ENCODE measurements at places on chromosomes 11 and 22.

DNA sequence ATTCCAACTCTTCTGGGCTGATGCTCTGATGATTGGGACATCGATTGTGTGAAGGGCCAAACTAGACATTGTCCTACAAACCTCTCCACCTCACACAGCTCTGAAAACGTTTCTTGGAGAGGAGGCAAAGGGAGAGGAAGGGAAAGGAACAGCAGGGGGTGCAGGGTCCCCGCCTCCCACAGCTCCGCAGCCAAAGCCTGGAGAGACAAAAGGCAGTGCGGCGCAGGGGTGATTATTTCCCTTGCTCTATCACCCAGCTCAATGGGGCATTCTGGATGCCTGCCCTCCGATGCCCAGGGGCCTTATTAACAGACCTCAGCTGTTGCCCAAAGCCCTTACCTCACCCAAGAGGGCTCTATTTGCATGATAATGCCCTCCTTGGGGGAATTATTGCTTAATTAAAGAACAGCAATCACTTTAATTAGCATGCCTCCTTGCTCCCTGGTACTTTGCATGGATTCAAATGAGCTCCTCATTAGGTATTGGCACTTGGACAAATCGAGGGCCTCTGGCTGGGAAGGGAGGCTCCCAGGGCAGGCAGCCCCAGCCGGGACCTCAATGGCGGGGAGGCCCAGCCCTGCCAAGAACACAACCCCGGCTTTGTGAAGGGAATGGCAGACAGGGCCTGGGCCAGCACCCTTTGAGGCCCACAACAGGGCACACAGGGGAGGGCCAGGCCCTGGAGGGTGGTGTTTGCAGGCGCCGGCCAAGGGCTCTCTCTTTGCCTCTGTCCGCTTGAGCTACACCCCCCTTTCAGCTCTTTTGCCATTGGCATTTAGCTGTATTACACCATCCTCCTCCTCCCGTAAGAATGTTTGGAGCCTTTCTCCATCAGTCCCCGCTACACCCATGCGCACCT lies 19.8 kb upstream of the CDON start:
- peak; percentile 54 for DNase-seq

- DNase-seq, result no peak
Measured at GRCh38 chr22:28395920-28396753, 283.5 kb downstream of the TTC28 start.

DNA sequence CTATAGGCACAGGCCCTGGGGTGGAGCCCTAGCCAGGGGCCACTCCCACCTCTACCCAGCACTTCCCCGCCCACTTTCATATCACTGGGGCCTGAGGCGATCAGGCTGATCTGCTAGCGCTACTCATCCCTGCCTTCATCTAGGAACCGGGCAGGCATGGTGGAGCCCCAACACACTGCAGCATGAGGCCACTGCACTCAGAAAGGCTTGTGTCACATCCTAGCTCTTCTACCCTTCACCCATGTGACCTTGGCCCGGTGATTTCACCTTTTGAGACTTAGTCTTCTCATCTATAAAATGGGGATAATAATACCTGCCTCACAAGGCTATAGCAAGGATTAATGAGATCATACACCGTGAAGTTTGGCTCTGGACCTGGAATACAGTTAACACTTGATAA lies 18.1 kb upstream of the GDPD5 start:
- DNase-seq, result no peak

- no peak for DNase-seq
Measured at GRCh38 chr11:110805756-110806155, 93.5 kb upstream of the ARHGAP20 start.

GRCh38 chr22:48710410-48710809 lies 1117.3 kb downstream of the BRD1 start:
- DNase-seq, result no peak

GRCh38 chr22:40512426-40513136 lies 123.9 kb downstream of the MRTFA start:
- no peak for DNase-seq
